ENCODE measurements at places on chromosomes 5 and 9.
A peak's percentile ranks its signal among the peaks of the same experiment; 100 is the strongest.

DNA sequence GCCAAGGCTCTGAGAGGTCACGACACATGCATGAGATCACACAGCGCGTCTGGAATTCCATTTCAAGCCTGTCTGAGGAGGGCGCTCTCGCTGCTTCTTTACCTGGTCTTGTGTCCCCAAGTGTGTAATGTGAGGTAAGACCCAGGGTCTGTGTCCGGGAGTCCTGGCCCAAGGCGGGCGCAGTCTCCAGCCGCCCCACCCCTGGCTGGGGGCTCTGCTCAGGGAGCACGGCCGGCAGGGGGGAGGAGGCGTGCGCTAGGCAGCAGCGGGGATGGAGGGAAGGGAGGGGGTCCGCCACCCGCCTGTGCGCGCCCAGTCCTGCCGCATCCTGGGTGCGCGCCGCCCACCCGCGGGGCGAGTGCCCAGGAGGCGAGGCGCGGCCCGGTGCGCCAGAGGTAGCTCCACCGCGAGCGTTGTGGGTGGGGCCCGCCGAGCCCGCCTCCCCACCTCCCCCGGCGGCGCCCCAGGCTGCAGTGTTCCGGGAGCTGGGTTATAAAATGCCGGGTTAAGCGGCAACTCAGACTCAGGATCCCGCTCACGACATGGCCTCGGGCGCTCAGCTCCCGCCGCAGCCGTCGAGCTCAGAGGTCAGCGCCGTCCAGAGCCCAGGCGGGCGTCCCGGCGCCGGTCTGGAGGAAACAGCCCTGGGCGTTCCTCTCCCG lies at the start of gene CCNI2:
Gene CCNI2, plus strand, starts transcription at position 473 of the 662 bp plus-strand sequence. Its CDS starts 70 bp downstream, at position 543.
- peak; percentile 39 for DNase-seq

DNA sequence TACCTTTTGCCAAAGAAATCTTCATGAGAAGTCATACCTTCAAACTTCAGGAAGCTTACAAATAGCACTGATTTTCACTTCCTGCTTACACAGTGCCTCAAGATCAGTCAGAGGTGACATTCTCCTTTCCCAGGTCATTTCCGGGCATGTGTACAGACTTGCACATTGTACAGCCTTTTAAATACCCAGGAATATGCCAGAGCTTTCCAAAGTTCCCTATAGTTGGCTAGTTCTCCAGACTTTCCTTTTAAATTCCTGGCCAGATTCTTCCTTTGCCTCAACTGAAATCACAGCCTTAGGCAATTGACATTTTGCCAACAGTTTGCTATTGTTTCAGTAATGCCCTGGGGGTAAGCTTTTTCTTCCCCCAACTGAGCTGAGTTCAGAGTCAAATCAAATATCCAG lies 47.2 kb downstream of the RFX3 start:
- no peak for DNase-seq

DNA sequence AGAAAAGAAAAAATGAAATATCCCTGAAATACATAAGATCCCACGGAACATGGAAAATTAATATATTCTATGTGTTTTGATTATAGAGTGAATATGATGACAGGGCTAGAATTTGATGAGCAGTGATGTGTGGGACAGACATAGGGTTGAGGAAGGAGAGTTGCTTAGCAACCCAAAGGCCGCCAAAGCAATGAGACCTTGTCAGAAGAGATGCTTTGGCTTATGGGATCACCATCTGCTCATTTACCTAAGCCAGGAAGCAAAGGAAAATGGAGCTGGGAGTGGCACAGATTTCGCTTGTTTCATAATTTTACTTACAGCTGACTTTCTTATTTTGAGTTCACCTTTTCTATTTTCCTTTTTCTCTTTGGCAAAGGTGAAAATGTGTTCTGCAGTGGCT lies 20.9 kb upstream of the HAPLN1 start:
- no peak for DNase-seq

GRCh38 chr5:72187388-72188075 lies 80.3 kb downstream of the MAP1B start:
- no peak for DNase-seq

DNA sequence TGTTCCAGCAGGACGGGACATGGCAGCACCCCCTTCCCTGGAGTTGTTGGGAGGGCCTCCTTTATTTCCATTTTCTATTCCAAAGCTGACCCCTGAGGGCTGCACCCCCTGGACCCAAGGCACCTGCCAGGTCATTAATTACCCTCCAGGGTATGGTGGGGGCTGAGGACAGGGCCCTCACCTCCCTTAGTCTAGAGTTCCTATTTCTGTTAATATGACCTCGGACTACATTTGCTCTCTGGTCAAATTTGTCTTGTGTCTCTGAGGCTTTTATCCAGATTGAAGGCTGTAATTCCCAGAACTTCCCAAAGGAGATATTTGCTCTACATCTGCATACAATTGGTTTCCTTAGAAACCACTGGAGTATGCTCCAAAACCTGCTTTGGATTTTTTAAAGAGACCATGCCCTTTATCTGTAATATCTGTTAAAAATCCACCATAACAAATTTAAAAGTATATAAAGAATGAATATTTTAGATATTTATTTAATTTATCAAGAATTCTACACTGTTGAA lies 16.8 kb downstream of the PHF2 start:
- no peak for DNase-seq

DNA sequence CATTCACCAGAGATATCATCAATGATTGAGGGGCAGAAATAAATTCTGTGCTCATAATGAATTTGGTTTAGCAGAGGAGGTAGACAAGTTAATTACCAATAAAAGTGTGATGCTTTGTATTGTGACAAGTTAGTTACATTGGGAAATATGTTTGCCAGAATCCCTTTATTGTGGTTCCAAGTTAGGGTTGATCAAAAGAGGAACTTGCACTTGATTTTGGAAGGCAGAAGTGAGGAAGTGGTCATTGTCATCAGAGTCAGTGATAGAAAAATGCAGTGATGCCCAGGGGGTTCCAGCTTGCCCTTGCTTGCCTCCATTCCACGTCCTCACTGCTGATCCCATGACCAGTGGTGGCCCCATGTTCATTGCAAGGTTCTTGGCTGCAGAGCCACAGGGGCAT lies 69.7 kb downstream of the SVEP1 start:
- no peak for DNase-seq

GRCh38 chr9:1024112-1024511 lies 26.0 kb upstream of the DMRT2 start:
- no peak for DNase-seq

GRCh38 chr5:147479444-147479843 lies 30.4 kb downstream of the DPYSL3 start:
- DNase-seq = no peak

- DNase-seq = no peak
Measured at GRCh38 chr9:107119735-107120134, 163.3 kb upstream of the RAD23B start.

DNA sequence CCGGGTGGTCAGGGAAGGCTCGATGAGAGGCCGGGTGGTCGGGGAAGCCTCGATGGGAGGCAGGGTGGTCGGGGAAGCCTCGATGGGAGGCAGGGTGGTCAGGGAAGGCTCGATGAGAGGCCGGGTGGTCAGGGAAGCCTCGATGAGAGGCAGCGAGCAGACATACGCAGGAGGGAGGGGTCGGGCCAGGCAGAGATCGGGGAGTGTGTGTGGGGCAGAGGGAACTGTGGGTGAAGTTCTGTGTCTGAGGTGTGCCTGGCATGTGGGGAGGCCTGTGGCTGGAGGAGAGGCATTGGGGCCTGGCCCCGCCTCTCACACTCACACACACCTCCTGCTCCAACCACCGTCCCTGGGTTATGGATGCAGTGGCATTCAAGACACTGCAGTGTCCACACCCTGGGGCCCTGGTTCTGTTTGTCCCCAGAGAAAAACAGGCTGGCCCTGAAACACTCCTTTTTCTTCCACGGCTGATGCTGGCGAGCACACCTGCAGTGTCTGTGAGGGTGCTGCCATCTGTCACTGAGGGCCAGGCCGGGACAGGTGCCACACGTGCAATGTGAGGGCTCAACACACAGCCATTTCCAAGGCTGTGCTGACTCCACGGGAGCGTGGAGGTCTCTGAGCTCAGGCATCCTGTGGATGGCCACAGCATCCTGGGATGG lies 6.5 kb upstream of the PLEKHG4B start:
- DNase-seq = no peak

GRCh38 chr9:95729669-95730368 lies 145.7 kb upstream of the ERCC6L2 start:
- DNase-seq = no peak

GRCh38 chr5:159737263-159737662 lies 179.0 kb upstream of the ADRA1B start:
- no peak for DNase-seq

- no peak for DNase-seq
Measured at GRCh38 chr9:122656378-122656777, 1.0 kb downstream of the OR1B1 start.

GRCh38 chr5:34551911-34552433 lies 104.2 kb upstream of the RAI14 start:
- DNase-seq = no peak

DNA sequence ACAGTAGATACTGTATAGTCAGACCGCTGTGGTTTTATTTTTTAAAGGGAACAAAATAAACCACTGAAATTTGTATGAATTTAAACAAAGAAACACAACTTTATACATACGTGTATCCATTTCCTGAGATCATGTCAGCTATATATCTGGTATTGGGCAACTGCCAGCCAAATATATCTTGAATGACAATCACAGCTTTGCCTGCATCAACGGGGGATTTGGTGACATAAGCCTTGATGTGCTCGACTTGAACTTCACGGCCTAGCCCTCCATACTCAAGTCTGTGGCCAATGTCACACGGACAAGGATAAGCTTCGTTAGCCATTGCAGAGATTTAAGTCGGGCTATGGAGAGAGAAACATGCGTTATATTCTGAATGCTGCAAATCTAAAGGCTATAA lies 17.3 kb downstream of the CMBL start:
- DNase-seq = no peak

- DNase-seq = no peak
Measured at GRCh38 chr9:129287619-129288305, 109.7 kb upstream of the IER5L start.

GRCh38 chr9:77508396-77508795 lies 139.7 kb downstream of the GNA14 start:
- DNase-seq = no peak

DNA sequence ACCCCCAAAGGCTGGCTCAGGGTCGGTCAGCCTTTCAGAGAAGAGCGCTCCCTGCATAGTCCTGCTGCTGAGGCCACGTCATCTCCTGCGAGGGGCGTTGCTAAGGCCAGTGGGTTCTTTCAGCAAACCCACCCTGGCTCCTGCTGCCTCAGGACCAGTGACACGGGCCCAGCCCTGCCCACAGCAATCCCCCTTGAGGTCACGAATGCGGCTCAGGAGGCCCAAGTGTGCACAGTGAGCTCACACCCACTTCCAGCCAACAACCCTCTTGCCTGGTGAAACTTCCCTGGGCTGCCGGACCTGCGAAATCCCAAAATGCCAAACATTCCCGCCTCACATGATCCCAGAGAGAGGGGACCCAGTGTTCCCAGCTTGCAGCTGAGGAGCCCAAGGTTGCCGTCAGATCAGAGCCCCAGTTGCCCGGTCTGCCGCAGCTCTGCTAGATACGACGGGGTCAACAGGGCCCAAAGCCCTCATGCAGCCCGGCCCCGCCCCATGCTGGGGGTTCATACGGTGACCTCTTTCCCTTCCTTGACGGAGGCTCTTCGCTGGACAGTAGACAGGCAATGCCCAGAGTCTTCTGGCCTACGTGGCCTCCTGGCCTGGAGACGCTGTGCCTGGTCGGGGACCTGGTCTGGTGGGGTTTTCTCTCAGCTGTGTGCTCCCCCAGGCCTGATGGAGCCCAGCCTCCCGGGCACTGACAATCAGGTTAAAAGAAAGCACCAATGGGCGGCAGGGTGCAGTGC lies 116.4 kb upstream of the COL5A1 start:
- no peak for DNase-seq

DNA sequence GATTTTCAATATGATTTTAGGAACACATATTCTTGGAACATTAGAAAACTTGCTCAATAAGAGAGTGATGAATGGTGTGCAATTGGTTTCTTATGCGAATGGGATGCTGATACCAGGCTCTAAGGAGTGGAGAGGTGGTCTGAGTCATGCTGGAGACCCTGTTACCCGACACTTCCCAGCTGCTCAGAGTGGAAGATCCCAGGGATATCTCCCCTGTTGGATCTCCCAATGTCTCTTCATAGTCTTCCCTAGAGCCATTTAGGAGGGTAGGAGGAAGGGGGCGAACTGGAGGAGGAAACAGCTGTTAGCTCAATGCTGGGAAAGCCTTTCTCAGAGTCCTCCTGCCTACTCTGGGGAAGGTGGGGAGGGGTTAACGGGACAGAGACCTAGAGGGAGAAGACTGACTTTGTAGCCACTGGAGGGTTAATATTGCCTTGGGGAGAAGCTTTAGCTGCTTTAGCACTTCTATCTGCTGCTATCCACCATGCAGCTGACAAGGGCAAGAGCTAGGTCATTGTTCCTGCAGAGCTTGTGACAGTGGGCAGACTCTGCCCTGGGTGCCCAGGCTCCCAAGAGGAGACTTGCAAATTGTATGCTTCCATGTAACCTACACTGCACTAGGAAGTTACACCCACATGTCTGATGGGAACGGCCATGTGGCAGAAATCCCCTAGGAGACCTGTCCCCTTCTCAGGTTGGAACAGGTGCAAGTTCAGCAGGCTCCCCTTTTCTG lies 301.0 kb downstream of the GADD45G start:
- no peak for DNase-seq

- DNase-seq = no peak
Measured at GRCh38 chr9:14156046-14156445, 157.9 kb downstream of the NFIB start.

- no peak for DNase-seq
Measured at GRCh38 chr5:38757451-38758245, 88.2 kb upstream of the OSMR start.

DNA sequence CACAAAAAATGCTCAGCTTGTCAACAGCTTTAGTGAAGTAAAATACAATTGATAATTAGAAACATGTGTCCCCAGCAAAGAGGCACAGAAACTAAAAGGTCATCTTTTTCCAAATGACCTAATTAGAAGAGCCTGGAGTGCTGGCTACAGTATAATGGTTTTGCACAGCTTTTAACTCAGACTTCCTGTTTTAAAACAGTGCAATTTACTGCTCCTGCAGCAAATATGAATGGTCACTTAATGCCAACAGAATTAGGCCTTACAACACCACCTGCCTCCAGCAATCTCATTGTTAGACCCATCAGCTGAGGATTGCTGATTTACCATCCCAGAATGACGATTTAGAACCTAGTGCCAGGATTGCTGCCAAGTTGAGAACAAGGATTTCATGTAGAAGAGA lies 239.3 kb downstream of the CETN3 start:
- no peak for DNase-seq

GRCh38 chr5:132479111-132479951 lies 11.2 kb downstream of the IRF1 start:
- no peak for DNase-seq
